ENCODE measurements at places on chromosomes 3 and 15.
A peak's percentile ranks its signal among the peaks of the same experiment; 100 is the strongest.

DNA sequence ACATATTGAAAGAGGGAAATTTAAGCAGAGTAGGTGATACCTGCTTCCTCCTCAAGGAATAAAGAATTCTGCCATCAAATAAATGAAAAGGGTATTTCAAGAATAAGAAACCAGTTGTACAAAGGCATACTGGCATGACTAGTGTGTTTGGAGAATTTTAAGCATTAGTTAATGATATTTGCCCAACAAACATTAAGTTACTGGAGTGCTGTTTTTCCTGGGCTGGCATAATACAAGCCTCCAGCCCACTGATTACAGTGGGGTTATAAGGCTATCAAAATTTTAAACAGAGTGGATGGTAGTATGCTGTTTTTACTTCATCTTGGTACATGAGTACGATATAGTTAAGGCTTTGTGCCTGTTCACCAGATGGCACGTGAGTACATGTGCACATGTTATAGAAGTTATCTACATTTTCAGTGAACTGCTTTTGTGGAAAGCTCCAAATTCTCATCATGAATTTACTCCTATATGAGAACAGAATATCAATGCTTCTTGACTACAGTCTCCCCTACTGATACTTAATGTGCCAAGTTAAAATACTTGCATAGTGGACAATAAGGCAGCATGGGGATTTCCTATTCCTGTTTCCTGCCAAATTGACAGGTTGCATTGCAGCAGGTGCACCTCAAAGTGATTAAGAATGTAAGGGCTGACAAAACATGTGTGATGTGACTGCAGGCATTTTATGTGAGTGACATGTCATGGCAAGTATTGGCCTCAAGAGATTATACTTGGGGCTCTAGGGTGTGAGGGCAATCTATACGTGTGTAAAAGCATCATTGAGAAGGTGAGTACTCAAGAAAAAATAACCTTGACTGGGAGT lies 14.9 kb downstream of the NAALADL2 start:
- DNase-seq: no peak

DNA sequence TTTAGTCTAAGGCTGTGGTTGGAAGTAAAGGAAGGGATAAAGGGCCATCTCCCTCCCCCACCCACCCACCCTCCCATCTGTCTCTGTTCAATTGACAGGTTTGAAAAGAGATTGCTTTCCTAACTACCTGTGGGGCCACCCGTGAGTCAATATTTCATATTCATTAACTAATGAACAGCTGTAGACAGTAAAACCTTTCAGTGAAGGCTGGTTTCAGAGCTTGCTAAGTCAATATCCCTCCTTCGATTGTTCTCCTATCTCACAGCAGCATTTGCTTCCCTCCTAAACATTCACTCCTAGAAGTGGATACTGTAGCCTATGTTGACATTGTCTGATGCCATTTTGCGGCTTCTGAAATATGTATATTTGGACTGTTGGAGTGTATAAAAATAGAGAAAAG lies 85.9 kb upstream of the SYNPR start:
- no peak for DNase-seq

DNA sequence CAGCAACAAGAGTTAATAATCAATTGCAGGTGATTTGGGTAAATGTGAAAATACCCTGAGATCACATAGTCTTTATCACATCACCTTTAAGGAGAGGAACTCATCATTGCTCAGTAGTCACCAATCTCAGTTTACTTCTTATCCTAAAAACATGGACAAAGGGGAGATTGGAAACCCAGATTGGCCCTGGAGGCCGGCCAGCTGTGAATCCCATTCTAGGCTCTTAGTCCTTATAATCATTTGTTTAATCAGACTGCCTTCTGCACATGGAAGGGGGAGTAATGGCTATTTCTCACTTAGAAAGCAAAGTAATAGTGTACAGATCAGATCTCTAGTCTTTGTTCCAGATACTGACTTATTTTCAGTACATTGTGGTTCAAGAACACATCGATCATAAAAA lies 37.2 kb upstream of the CPB1 start:
- DNase-seq: no peak

- DNase-seq: no peak
Observed at GRCh38 chr3:114974387-114974786, 172.7 kb downstream of the ZBTB20 start.

DNA sequence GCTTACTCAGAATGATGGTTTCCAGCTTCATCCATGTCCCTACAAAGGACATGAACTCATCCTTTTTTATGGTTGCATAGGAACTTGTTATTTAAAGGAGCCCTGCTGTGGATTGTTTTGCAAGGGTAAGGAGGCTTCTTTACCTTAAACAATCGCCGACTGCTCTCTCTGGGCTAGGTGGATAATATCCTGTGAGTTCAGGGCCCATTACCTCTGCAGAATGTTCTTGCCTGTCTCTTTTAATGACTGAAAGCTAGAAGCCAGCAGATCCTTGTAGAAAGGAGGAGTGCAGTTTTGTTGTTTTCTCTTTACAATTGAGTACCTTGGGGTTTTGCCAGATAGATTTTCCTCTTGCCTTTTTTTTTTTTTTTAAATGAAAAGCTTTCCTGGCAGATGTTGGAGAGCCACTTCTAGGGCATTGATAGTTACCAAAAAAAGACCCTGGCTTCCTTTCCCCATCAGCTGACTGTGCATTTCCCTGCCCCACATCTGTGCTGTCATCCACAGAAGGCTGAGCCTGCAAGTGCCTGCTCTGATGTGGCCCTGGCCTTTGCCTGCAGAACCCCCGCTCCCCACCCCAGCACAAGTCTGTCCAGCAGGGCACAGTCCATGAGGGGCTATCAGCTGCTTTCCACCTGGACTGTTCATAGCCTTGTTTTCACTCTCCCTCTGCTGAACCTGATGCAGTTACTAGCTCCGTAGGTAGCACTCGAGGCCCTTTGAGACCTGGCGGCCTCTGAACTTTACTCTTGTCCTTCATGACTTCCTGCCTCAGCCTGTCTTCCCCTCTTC lies 113.1 kb downstream of the CHCHD6 start:
- no peak for DNase-seq

DNA sequence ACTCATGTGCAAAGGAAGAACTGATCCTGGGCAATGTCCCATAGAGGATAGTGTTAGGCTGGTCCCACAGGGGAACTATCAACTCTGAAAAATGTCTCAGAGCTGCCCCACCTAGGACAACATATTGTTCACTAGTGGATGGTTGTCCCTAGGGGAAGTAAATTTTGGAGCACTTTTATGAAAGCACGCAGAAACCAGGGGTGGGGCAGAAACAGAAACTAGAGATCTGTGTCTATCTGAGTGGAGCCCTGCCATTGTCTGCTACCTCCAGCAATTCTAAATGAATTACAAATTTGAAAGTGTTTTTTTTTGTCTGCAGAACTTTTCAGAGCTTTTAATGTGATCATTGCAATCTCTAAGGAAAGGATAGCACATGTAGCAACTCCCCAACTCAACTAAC lies 357.1 kb upstream of the PROK2 start:
- DNase-seq: no peak

DNA sequence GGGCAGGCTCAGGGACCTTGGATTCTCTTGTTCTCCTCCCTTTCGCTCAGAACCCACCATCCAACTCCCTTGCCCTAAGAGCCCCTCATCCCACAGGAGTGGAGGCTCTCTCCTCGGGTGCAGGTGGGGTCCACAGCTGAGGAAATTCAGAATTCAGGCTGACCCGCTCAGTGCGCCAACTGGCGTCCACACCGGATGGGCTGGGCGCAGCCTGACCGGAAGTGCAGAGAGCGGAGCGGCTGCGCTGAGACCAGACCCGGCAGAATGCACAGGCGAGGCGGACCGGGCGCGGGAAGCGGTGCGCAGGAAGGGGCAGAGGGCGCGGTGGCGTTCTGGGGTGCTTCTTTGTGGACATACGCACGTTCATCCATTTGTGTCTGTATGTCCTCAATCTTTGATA lies 210.4 kb upstream of the NDN start:
- DNase-seq: no peak

GRCh38 chr3:10242182-10243065 lies 5.8 kb upstream of the TATDN2 start:
- DNase-seq: peak; percentile 78

DNA sequence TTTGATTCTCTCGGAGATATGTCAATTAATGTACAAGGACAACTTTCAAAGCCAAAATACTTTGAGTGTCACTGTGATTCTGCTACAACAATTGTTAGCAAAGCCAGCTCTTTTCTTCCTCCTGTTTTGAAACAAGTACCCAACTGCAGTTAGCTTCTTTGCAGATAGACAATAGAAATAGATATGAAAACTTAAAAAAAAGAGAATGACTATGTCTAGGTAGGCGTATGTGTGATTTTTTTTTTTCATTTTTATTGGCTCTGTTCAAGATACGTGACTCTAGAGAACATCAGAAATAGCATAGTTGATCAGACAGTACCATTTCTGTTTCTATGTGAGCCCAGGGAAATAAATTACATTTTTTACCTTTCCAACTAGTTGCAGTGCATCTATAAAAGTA lies 142.9 kb upstream of the CNTN4 start:
- no peak for DNase-seq

All from stimulated activated CD8-positive, alpha-beta memory T cell treated with anti-CD3 and anti-CD28 coated beads, Interleukin-7, amount 100 ng/mL, for 4 hours (primary cell).